ENCODE measurements at places on chromosomes 1 and 21.
A peak's percentile ranks its signal among the peaks of the same experiment; 100 is the strongest.

DNA sequence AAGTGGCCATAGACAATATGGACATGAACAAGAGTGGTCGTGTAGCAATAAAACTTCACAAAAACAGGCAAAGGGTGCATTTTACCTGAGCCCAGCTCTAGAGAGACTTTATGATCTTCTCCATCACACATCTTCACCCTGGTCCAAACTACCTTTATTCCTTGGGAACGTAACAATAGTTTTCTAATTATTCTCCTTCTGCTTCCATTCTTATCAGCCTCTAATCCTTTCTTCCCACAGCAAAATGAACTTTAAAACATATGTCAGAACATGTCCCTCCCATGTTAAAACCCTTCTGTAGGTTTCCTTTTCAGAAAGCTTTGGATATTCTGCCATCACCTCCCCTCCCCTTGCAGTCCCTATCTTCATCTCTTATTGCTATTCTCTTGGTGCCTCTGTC is 395.2 kb upstream of the PLXNA2 start:
- no peak for DNase-seq

DNA sequence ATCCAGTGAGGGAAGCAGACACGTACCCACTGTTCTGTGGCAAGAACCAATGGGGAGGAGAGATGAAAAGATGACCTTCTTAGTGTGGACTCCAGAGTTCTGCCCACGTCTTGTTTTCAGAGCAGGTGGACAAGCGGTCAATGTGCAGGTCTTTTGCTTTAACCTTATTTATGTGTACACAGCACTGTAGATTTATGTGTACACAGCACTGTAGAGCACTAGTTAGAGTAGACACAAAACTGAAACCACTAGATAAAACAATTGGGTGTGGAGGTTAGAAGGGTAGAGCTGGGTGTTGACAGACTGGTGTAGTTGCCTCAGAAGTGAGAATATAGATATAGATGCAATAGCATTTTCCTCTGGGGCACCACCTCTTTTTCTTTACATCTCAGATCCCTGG is 150.0 kb downstream of the MAGI3 start:
- DNase-seq: no peak

DNA sequence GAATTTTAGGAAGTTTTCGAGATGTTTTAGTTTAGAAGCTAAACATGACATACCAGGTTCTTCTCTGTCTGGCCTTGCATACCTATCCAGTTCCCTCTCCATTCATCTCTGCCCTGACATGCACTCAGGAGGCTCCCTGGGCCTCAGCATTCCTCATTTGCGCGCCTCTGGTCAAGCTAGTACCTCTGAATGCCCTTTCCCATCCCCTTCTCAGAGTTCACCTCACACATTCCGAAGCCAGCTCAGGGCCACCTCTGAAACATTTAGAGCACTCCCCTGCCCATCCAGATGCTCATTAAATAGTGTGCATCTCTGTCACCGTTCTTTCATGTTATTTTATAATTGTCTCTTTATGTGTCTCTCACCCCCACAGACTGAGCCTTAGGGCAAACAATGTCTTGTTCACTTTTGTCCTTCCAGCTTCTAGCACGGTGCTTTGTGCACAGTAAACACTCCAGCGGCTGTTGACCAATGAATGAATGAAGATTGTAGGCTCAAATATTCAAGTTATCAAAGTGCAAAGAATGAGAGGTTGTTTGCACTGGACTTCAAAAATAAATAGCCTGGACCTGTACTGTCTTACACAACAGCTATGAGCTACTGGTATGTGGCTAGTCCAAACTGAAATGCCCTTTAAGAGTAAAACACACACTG is 1.2 kb upstream of the DHCR24 start:
- DNase-seq: no peak

DNA sequence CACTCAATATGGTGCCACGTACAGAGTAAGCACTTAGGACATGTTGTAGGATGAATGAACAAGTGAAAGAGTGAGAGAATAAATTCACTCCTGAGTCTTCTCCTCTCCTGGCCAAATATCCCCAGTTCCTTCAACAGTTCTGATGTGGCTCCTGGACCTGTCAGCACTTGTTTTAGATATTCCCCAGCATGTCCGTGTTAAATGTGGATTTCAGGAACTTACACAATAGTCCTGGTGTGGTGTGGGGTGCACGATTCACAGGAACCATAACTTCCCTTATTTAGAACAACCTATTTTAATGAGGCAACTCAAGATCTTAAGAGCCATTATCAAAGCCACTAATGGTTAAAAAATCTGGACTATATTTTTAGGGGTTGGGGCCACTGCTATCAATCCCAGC is 39.0 kb upstream of the MYSM1 start:
- no peak for DNase-seq

GRCh38 chr1:77290576-77290975 is 8.8 kb downstream of the AK5 start:
- DNase-seq: no peak

GRCh38 chr1:201336711-201337450 is 40.6 kb downstream of the TNNT2 start:
- DNase-seq: no peak

GRCh38 chr21:26719750-26720149 is 125.5 kb downstream of the ADAMTS1 start:
- no peak for DNase-seq

DNA sequence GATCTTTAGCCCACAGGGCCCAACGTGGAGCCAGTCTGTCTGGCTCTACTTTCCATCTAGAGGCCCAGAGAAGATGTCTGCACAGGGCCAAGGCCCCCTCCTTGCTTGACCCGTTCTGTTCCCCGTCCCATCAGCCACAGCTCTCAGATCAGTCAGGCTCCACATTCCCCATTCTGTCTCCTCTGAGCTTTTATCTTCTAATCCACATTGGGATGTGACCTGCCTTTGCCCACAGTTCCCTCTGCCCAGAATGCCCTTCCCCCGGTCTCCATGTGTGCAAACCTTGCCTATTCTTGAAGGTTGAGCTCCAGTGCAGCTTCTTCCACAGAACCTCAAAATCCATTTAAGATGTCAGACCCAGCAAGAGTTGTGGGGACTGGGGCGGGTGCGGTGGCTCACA is 53.3 kb upstream of the WASF2 start:
- no peak for DNase-seq

- DNase-seq: no peak
Observed at GRCh38 chr21:16841975-16842695, 670.7 kb upstream of the CXADR start.

DNA sequence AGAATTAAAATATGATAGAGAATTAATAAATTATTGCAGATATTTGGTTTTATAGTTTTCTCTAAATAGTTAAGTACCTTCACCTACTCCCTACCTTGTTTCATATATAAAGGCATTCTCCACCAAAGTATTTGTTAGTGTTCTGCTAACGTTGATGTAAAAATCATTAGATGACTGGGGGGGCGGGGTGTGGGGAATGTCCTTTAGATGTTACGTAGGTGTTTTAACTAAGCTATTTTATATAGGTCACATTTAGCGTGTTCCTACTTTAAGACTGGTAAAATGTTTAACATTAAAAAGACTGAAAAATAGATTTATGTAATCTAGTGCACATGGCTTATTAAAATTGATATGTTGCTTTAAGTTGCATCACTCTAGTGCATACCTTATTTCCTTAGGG is 48.6 kb downstream of the PTPRC start:
- DNase-seq: peak; percentile 16

DNA sequence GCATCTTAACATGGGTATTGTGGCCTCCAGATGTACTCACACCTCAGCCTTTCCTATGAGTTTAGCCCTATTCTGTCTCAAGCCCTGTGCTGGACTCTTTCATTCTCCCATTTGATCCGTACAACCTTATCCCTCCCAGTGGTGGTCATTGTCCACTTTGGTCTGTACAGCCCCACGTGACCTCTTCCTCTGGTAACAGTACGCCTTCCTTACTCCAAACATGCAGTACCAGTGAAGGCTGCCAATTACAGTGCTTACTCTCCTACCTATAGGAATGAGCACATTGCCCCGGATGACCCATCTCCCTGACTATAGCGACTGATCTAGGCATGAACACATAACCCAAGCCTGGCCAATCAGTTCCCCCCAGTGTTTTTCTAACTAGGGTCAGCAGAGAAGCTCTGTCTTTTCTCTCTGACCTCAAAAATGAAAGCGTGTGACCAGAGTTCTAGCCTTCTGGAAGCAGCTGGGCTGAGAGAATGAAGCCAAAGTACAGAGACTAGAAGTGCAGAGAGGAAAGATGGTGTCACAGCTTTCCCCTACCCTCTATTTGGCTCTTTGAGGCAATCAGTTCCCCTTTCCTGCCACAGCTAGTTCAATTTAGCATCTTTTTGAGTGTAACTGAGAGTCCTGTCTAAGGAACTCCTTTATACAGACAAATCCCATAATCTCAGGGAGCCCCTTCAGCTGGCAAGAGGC is 9.9 kb upstream of the QSOX1 start:
- no peak for DNase-seq

DNA sequence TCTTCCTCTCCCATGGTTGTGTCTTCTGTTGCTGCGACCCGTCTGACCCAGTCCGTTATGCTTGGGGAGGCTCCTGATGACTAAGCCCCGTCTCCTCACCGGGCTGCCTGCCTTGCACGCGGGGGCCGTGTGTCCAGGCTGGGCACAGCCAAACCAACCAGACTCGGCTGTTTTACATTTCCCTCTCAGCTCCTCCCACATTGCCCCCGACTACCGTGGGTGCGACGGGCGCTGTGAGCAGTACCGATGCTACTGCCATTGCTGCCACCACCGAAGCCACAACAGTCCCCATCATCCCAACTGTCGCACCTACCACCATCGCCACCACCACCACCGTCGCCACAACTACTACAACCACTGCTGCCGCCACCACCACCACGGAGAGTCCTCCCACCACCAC is 46.0 kb upstream of the CNTN2 start:
- DNase-seq: no peak

DNA sequence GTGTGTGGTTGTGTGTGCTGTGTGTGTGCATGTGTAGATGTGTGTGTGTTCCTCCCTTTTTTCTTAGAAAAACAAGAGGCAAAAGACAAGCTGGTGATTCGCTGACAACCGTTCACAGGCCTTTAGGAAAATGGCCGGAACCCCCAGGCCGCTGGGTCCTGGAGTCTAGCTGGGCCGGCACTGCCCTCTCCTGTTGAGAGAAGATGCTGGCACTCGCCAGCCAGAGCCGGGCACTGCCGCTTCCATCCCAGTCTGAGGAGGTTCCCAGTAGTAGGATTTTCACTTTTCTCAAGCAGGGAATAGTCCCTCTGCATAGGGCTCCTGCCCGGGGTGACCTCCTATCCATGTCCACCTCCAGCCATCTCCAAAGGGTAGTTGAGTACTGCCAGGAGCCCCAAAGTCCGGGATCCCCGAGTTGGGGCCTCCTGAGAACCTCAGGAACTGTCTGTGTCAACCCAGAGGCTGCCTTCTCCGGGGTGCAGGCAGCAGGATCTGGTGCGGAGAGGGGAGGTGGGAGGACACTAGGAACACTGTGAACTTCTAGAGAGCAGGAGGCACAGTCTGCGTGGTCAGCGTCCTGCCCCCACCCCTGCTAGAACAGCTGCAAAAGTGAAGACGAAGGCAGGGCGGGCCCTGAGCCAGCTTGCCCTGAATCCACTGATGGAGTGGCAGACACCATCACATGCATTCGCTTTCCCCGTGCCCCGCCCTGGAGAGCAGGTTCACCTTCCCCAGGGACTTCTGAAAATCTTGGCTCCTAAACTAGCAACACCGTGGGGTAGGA is 44.1 kb upstream of the ARHGEF16 start:
- DNase-seq: peak; percentile 84

DNA sequence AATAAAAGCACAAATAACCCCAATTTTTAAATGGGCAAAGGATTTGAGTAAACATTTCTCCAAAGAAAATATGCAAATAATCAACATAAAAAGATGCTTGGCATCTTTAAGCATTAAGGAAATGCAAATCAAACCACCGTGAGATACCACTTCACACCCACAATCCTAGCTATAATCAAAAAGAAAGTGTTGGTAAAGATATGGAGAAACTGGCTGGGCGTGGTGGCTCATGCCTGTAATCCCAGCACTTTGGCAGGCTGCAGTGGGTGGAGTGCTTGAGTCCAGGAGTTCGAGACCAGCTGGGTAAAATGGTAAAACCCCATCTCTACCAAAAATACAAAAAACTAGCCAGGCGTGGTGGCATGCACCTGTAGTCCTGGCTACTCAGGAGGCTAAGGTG is 16.9 kb downstream of the ARHGEF11 start:
- DNase-seq: no peak

DNA sequence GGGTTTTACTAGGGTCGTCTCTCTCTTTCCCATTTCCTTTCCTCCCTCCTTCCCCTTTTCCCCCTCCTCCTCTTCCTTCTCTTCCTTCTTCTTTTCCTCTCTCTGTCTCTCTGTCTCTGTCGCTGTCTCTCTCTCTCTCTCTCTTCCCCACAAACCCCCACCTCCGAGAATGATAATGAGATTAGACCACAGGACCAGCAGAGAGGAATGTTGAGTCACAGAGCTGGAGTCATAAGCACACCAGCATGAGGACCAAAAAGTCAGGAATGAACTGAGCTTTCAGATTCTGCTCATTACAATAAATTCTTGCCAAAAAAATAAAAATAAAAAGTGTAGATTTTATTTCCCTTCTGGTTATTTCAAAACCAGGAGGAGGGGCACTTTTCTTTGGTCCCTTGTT is 377.4 kb downstream of the LTN1 start:
- DNase-seq: peak; percentile 60

DNA sequence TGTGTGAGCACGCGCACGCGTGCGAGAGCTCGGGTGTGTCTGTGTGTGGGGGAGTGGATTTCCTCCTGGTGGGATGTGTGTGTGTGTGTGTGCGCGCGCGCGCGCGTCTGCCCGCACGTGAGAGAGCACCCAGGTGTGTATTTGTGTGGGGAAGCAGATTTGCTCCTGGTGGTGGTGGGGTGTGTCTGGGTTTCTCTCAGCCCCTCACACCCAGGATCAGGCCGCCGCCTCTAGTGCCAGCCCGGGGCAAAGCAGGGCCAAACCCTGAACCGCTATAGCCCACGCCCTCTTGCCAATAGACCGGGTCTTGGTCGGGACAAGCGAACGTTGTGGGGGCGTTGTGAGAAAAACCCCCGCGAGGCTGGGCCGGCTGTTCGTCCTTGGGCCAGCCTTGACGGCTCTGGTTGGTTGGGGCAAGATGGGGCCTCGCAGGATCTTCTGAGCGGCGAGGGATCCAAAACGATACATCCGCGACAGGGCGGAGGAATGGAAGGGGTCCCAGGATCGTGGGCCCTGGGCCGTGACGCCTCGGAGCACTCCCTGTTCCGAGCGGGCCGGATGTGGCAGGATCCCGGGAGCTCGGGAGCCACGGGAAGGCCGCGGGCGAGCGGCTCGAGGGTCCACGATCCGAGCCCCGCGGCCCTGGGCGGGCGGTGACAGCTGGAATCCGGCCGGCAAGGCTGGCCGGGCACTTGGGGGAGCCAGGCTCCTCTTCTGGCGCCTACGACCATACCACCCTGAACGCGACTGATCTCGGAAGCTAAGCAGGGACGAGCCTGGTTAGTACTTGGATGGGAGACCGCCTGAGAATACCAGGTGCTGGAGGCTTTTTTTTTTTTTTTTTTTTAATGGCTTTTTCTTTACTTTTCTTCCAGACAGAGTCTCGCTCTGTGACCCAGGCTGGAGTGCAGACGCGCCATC is 68.2 kb downstream of the RNF187 start:
- DNase-seq: no peak

GRCh38 chr1:182415789-182416188 is 15.3 kb upstream of the TEDDM1 start:
- no peak for DNase-seq
